Activated CD4-positive, alpha-beta T cell treated with anti-CD3 and anti-CD28 coated beads, Interleukin-2, amount 10 ng/mL, durations not matched to agents 7 days and 5 days (primary cell): ENCODE measurements at places on chromosomes 12 and 14.

DNA sequence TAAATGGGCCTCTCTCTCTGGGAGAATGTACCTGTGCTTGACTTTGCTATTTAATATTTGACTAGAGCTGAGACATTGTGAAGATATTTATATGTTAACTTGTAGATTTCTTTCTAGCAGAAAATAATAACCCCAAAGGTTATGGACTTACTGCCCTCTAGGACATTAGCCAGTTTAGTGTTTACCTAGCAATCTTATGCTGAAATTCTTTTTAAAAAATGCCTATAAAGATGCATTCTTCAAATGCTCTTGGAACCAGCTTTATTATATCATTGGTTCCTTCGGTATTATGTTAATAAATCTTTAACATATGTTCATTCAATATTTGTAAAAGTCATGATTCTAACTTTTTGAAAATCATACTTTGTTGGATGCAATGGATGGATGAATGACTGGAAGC lies 28.0 kb downstream of the GPR19 start:
- DNase-seq = no peak
- H3K27me3 ChIP-seq = no peaks in the 10 kb centered on the region
- H3K4me3 ChIP-seq = no peak overlapping the region
- H3K27ac ChIP-seq = no peak overlapping the region
- H3K36me3 ChIP-seq = peaks cover 2% of the 10 kb centered on the region
- peaks cover 15% of the 10 kb centered on the region for H3K4me1 ChIP-seq

DNA sequence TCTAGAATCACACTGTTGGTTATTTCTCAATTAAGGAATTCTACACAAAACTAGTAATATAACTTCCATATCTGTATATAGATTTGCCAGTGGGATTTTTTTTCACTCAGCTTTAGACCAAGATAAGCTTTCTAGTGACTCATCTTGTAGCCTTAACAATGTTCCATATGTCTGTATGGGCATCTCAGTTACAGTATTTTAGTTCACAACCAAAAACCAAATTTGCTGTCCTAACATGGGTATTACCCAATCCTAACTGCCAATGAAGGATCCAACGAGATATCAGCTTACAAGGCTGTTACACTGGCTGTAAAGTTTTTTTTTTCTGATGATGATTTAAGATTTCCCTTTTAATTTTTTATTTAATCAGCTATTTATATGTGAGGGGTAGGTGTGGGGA lies 31.5 kb upstream of the KRR1 start:
- H3K27ac ChIP-seq = no peak overlapping the region
- no peak for DNase-seq
- peaks cover 39% of the 10 kb centered on the region for H3K27me3 ChIP-seq
- no peak overlapping the region for H3K4me3 ChIP-seq
- H3K36me3 ChIP-seq = no peaks in the 10 kb centered on the region

DNA sequence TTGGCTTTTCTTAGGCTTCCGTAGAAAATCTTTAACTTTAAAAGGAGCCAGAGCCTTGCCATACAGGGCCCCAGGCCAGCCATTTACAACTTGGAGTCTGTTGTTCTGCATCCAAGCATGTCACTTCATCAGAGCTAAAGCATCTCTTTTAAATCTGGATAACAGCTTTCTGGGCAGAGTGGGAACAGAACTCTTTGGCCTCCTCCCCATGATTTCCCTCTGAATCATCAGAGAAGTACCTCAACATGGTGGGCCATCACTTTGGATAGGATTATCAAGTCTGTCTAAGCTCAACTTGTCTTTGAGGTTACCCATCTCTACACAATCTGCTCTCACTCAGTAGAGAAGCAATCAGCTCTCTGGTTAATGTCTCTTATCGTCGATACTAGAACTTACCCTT lies 170.9 kb downstream of the SLC6A15 start:
- no peaks in the 10 kb centered on the region for H3K4me1 ChIP-seq
- no peaks in the 10 kb centered on the region for H3K36me3 ChIP-seq
- no peaks in the 10 kb centered on the region for H3K27me3 ChIP-seq
- H3K4me3 ChIP-seq = no peak overlapping the region
- DNase-seq = no peak
- no peak overlapping the region for H3K27ac ChIP-seq

- DNase-seq = no peak
- H3K27ac ChIP-seq = peak overlapping the region; percentile 62
- H3K4me1 ChIP-seq = peaks cover 59% of the 10 kb centered on the region
- H3K36me3 ChIP-seq = peaks cover 41% of the 10 kb centered on the region
Measured at GRCh38 chr14:95488376-95489213, 27.9 kb downstream of the SYNE3 start.
